ENCODE measurements at places on chromosomes 5 and 9.

DNA sequence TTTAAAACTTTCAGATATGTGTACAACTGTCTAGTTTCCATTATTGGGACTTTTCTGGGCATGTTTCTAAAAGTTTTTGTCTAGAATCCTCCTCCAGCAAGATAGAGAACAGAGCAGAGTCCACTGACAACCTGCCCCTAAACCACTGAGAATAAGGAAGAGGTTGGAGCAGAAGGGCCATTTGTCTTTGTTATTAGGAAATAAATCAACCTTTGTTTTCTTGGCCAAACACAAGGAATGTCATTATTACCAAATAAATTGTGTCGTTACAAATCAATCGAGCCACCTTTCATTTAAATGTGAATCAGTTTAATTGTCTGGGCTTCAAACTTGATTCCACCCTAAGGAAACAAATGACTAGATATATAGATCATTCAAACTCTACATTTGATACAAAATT is 81.4 kb downstream of the GAS1 start:
- no peak for DNase-seq

GRCh38 chr9:84699984-84700383 is 30.5 kb downstream of the NTRK2 start:
- DNase-seq: no peak

DNA sequence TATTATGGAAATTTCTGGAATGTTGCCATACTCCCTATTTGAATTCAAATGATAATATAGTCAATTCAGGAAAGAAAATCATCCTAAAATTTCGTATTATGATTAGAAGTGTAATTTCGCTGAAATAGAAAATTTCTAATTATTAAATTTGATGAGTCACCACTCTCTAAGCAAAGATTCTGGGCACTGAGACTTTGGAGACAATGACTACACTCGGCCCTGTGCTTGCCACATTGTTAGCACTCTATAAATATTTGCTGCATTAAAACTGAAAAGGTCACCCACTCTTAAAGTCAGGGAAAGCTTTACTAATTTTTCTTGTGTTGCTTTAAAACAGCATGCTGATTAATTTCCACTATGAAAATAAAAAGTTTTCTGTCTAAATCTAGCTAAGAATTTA is 240.3 kb downstream of the TLE4 start:
- no peak for DNase-seq

DNA sequence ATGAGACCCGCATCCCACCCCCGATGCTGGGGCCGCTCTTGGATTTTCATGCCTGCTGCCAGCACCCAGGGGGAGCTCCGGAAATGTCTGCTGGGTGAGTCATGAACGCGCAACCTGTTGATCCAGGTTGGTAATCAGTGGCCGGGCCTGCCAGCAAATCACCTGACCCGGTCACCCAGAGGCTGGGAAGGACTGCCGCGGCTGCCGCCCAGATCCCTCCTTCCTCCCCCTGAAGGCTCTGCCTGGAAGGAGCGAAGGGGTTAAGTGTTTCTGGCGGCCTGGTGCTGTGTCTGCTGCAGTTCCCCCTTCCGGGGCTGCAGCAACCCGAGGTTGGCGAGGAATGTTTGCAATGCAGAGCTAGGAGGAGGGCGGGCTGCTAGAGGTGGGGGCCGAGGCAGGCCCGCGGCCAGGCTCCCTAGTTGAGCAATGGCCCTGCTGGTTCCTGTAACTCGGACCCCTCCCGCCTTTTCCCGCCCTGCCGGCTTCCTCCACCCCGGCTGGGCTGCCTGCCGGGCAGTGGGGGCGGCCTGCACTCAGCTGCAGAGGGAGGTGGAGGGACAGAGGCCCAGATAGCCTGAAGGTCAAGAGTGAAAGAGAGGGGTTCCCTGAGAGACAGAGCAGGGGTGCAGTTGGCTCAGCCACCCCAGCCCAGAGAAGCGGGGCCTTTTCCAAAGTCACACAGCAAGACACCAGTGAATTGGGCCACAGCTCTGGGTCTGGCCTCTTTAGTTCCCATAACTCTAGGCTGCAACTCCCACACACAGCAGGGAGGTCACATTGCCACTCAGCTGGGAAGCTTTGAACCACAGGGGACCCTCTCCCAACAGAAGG is 156.3 kb upstream of the IER5L start:
- DNase-seq: peak; percentile 96

GRCh38 chr9:38339087-38339486 is 53.4 kb upstream of the ALDH1B1 start:
- DNase-seq: no peak

DNA sequence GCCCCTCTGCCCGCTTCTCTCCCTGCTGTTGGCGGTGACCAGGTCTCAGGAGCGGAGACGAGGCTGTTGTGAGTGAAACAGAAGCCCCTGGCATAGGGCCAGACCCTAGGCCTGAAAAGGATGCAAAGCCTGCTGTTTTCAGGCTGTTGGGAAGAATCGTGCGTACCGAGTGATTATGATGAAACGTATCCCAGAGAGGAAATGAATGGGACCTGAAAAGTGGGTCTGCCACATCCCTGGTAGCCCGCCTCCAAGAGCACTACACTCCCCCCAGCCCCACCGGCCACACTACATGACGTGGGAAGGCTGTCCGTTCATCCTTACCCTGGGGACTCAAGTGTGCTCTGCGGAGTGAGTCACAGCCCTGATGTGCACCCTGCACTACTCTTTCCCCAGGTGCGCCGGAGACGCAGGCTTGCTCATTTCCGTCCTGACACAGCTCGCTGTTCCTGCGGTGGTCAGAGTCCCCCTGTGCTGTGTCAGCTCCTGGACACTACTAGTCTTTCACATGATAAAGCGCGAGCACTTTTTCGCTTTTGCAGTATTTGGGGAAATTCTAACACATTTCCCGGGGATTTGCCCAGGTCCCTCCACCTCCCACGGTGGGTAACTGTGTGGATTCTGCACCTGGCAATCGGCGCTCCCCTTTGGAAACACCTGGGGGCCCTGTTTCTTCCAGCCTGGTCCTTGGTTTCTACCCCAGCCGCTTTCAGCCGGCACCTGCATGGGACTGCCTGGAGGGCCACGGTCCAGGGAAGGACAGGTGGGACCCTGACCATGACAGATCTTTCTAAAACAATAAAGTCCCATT is 91.5 kb downstream of the ANKRD33B start:
- DNase-seq: no peak

- no peak for DNase-seq
Measured at GRCh38 chr9:128494108-128494745, 10.3 kb upstream of the GLE1 start.

- no peak for DNase-seq
Measured at GRCh38 chr5:31626156-31626555, 12.8 kb upstream of the PDZD2 start.

- no peak for DNase-seq
Measured at GRCh38 chr5:57845025-57845424, 362.4 kb upstream of the ACTBL2 start.

DNA sequence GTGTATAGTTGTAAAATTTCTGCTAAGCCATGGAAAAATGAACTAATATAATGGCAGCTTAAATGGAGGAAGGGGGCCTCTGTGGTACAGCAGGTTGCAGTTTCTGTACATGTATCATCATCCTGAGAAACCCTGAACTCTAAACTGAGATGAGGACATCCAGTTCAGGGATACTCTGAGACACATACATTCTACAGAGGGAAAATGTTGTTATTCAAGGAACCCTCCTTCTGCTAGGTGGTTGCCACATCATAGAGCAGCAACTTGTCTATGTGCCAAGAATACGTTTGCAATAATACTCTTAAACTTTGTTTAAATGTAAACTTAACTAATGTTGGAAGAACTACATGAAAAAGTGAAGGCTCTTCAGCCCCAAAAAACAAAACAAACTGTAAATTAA is 1310.8 kb upstream of the WWC1 start:
- DNase-seq: no peak

DNA sequence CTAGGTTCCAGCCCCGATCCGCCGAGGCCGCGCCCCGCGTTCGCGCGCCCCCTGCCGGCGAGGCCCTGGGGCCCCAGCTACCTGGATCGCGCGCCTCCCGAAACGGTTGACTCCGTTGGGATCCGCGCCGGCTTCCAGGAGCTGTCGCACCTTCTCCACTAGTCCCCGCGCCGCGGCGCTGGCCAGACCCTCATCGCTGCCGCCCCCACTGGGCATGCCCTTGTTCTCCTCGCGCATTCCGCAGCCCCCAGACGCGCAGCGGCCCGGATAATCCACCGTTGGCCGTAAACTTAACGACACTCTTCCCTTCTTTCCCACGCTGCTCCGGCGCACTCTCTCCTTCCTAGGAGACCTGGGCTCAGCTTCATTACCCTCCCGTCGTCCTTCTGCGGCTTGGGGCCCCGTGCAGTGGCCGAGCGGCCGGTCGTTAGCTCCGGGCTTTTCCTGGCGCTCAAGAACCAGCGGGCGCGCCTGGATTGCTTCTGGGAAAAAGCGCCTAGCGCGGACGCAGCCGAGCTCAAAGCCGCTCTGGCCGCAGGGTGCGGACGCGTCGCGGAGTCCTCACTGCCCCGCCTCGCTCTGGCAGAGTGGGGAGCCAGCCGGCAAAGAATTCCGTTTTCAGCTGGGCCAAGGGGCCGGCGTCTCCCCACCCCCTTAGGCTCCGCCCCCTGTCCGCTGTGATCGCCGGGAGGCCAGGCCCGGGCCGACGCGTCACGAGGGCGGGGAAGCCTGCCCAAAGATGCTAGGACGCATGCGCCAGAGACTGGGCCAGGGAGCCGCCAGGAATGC is at the start of gene CDKN2B:
Gene CDKN2B (minus strand): TSS at position 589 of the 789 bp plus-strand sequence. CDS start 352 bp downstream, at position 237.
- peak; percentile 95 for DNase-seq

- no peak for DNase-seq
Measured at GRCh38 chr5:74402553-74402952, 238.0 kb downstream of the ENC1 start.

DNA sequence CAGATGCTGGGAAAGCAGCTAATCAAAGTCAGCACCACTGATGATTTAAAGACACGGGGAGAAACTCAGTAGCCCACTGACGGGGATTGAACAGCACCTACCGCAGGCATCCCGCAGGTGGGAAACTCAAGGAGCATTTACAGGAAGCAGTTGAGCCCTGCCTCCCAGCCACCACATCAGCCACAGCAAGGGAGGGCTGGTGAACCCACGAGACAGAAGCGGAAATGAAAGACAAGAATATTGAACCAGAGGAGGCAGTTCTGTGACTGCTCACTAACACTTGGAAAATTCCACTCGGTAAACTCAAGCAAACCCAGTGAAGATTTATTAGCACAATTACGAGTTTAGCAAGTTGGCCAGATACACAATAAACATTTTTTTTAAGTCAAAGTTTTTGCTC is 10.6 kb upstream of the FAM163B start:
- DNase-seq: no peak

DNA sequence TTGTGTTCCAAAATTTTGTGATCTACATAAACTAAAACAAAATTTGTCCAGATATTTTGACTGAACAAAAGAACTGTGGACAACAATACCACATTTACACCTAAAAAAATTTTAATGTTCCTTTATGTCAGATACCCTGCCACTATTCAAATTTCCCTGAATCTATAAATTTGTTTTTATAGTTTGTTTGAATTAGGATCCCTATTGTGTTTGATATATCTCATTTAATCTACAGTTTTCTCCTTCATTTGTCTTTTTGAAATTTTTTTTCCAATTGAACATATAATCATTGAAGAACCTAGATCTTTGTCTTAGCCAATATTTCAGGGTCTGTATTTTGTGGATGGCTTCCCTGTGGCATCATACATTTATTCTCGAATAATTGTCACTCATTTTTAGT is 5.7 kb downstream of the AGGF1 start:
- DNase-seq: no peak

DNA sequence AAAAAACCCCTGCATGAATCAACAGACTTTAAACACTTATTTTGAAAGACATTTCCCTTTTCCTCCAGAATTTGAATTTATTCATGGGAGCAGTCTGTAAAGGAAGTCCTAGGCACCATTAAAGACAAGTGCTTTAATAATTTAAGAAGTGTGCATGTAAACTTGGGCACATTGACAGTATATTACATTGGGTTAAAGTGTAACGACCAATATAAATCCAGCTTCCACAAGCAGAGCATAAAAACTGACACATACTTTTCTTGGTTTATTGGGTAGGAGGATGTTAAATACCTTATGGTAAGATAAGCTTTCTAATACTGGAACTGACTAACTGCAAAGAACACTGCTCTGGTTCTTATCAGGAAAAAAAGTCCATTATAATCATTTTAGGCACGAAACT is 1.2 kb upstream of the ENTREP1 start:
- no peak for DNase-seq

All from upper lobe of left lung (tissue), 6 donors.